ENCODE measurements at places on chromosomes 7 and 10. TPM values are rescaled to one million over a fixed set of nuclear protein-coding genes. Genes with fewer than 3 reads are reported as not detected.

DNA sequence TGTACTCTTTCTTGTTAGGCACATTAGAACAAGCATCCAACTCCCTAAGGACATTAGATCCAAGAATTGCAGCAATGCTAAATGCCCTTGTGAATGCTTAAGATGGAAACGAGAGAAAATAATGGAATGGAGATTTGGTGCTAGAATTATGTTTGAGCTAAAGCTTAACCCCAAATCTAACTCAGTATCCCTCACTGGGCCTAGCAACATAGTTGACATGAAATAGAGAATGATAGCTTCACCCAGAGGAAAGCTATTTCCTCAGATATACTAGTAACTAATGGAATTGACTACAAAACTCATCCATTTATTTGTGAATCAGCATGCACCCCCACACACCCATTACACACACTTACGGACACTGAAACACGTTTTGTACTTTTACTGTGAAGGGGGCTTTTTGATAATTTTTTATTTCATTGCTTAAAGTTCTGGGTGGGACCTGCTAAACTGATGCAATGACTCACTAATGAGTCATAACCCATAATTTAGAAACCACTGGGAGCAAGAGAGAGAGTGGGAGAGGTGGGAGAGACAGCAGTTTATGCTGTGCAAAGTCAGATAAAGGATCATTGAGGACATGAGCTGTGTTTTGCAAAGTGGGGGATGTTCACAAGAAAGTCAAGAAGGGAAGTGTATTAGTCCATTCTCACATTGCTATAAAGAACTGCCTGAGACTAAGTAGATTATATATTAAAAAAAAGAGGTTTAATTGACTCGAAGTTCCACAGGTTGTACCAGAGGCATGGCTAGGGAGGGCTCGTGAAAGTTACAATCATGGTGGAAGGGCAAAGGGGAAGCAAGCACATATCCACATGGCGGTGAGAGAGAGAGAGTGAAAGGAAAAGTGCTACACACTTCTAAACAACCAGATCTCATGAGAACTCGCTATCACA lies 382.7 kb downstream of the SFMBT2 start:
- no peak for DNase-seq

- no peak for DNase-seq
Observed at GRCh38 chr10:86401588-86402282, 35.1 kb upstream of the GRID1 start.

DNA sequence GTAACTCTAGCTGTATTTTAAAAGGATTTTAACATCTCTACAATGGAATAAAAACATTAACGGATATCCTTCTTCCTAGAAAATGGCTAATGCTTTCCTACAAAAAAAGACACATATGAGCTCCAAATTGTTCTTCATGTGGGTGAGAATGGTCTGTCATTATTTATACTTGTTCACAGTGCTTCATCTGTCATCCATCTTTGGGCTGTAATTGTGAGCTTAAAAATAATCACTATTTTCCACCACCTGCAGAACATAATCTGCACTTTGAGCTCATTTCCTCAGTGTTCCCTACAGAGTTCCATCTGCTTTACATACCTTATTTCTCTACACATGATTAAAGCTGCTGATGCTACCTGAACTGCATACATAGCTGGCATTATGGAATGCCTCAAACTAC lies 979.1 kb upstream of the C7orf33 start:
- no peak for DNase-seq

DNA sequence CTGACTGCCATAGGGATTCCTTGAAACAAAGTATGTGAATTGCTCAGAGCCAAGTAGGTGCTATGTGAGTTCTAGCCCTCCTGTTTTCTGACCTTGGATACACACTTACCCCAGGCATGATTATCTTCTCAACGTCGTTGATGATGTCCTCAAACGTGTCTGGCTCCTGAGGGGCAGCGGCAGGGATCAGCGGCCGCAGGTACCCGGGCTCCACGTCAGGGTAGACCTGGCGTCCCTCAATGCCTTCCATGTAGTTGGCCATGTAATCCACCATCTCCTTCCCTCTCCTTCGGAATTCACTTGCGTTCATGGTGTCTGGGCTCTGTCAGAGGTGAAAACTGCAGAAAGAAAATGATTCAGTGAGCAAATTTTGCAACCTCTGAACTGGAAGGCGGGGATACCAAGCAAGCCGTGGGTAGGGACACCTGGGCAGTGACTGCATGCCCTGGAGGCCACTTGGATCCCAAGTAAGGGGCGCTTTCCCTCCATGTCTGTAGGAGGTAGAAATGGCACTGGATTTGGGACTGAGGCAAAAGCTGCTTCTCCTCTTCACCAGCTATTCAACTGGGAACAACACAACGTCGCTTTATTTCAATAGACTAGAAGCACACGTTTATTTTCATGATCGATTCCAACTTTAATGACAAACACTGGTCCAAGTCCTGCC lies 21.3 kb downstream of the DDC start:
- no peak for DNase-seq

- DNase-seq, result no peak
Observed at GRCh38 chr10:92844746-92845145, 3.6 kb upstream of the EXOC6 start.

DNA sequence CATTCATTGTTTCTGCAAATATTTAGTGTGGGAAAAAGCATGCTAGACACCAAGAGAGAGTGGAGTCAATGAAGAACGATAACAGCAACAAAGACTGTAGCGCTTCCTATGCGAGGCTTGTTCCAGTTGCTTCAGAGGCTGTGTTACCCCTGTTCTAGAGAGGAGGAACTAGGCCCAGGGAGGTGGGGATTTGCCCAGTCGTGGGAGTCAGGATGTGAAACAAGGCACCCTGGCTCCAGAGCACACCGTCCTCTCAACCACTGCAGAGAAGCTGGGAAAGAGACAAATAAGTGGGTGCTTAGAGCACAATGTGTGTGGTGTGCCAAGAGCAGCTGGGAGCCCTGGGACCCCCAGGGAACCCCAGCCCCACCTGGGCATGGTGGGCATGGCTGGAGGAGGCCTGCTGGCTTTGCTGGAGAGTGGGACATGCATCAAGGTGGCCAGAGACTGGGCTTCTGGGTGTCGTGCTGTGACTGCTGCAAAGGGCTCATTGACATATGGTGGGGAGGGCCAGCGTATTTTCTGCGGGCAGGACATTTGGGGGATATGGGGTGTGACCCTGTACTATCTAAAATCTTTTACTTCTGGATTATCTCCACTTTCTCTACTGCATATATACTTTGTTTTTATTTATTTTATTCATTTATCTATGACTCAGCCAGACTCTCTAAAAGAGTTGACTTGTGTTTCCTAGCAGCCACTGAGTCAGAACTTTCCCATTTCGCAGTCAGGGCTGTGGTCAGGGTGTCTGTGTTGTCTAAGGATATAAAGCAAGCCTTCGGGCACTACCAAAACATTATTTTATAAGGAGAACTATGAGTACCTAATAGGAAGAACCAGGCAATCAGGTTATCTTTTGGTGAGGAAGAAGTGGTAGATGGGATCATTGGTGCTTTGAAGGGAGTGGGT lies 95.4 kb downstream of the TCF7L2 start:
- no peak for DNase-seq

Gene STK31
- total RNA-seq, result 0.14 TPM

Gene PPIF
- total RNA-seq, result 20.4 TPM

Gene FBXO24
- total RNA-seq, result 0.14 TPM

Gene TRIM24
- total RNA-seq, result 11.7 TPM

Gene INMT
- total RNA-seq, result 150 TPM

Data from posterior vena cava (tissue), 2 donors.